ENCODE measurements at places on chromosomes 12 and 14.

GRCh38 chr14:26402126-26402525, 195.7 kb downstream of the NOVA1 start:
- no peak for DNase-seq

- no peak for DNase-seq
Measured at GRCh38 chr12:46126050-46126727, 135.8 kb upstream of the SCAF11 start.

- no peak for DNase-seq
Measured at GRCh38 chr14:41146391-41146790, 460.3 kb upstream of the LRFN5 start.

DNA sequence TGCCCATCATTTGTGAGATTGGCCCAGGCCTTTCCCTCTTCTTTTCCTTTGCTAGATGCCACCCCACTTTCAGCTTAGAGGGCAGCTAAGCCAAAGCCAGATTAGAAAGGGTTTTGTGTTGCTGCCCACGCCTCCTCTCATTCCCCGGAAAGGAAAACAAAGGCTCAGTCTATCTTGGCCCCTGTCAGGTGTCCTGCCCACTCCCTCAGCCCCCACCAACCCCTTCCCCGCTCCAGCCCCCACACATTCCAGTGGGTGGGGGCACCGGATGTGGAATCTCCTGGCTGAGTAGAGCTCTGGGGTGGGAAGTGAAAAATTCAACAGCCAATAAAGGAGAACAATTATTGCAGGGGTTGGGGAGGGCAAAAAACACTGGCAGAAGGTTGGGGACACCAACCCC, 2.2 kb downstream of the BLOC1S1 start:
- DNase-seq, result no peak

DNA sequence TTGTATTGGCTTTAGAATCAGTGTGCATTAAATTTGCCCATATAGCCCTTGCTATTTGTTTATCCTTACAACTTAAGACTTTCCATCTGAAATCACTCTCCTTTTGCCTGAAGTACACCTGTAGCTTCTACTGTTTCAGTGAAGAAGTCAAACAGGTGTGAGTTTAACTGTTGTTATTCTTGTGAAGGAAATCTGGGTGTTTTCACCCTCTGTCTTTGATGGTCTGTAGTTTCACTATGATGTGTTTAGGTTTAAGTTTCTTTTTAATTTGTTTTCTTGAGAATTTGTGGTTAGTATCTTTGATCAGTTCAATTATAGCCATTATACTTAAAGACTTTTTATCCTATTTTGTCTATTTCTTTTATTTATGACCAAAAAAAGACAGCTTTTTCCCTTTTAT, 68.9 kb upstream of the BBS10 start:
- DNase-seq, result no peak

GRCh38 chr12:109613649-109614455, 40.3 kb downstream of the MVK start:
- no peak for DNase-seq
